Esophagus muscularis mucosa (tissue), 4 donors: ENCODE measurements at places on chromosomes 13 and 19.

DNA sequence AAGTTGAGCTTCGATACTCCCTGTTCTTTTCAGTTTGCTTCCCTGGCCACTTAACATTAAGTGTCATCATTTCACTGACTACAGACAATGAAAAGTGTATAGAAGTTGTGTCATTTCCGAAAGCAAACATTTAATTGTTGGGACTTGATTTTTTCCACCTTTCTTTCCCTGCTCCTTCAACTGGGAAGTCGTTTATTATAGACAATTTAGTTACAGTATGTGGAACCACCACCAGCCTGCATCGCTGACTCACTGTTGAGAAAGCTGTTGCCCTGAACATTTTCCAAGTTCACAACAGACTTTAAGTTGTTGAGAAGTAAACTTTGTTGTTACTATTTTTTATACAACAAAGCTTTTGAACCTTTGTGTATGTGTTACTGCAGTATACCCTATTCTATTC, 788.4 kb upstream of the PRR20A start:
- no peak for DNase-seq

DNA sequence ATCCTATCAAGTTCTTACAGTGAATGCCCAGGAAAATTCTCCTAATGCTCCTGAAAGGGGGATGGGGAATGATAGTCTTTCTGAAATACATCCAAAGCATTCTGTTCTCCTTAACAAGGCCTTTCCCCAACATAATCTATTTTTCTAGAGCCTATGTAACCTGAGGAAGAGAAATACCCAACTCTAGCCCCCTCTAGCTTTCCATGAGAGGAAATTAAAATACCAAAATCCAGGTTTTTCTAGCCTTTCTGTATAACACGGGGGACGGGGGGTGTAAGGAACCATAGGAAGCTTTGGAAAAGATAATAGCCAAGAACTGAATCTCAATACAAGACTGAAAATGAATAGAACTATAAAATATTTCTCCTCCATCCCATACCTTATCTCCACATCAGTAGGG, 815.9 kb downstream of the SLITRK6 start:
- no peak for DNase-seq

DNA sequence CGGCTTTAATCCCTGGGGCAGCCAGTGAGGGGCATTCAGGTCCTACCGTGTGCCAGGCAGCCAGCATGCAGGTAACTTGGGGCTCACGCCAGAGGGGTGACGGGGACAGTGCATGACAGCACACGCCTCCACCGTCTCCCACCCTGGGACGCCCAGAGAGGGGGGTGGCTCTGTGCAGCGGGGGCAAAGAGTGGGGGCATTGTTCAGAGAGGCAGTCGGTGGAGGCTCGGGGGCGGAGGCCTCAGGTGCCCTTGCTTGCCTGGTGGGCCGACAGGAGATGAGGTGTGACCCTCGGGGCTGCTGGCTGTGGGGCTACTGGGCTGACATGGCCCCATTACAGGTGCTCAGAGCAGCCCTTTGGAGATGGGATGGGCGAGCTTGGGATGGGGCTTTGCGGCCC, 18.4 kb downstream of the PLIN4 start:
- DNase-seq: no peak

DNA sequence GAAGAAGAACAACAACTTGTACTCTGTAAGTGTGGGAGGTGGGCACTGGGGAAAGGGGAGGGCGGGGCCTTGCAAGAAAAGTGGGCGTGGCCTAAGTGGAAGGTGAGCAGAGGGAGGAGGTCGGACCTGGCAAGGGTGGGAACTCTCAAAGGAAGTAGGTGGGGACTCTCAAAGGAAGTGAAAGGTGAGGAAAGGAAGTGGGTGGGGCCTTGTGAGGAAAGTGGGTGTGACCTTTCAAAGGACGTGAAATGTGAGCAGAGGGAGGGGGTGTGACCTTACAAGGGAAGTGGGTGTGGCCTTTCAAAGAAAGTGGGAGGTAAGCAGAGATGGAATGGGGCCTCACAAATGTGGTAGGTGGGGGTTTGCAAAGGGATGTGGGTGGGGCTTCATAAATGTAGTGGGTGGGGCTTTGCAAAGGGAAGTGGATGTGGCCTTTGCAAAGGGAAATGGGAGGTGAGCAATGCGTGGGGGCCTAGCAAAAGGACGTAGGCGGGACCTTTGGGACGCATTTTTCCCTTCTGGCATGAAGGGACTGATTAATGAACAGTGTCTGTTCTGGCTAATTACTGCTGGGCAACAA, 25.9 kb downstream of the ACSBG2 start:
- no peak for DNase-seq

GRCh38 chr13:39767791-39768517, 112.5 kb downstream of the COG6 start:
- no peak for DNase-seq
